H4 (cell line): ENCODE measurements at places on chromosomes 16 and 17. TPM values are rescaled to one million over a fixed set of nuclear protein-coding genes. Genes with fewer than 3 reads are reported as not detected.

- no peak for DNase-seq
Measured at GRCh38 chr17:55242476-55242875, 22.3 kb upstream of the HLF start.

KRTAP2-1 gene
- total RNA-seq: not detected in 2 replicates

DNA sequence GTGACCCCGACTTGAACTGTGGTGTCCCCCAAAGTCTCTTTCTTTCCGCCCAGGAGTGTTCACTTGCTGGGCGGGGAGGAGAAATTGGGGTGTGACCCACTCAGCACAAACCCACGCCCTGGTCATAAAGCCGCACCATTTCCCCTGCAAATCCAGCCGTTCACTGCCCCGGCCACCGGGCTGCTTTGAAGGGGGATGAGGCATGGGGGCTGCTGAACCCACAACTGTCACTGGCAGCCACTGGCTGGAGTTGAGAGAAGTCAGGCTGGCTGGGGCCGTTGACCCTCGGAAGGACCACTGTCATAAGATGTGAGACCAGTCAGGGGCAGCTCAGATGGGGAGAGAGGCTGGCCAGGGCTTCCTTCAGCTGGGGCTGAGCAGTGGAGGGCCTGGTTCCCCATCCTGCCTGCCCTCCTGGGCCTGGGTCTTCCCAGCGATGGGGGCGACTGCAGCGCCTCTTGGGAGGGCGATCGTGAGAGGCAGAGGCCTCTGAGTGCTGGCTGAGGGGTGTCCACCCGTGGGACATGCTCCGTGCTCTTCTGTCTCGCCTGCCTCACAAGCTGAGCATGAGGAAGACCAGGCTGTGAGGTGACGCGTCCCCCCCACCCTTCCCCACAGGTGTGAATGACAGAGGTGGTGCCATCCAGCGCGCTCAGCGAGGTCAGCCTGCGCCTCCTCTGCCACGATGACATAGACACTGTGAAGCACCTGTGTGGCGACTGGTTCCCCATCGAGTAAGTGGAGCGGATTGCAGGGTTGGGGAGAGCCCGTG, 19.5 kb downstream of the C16orf90 start:
- DNase-seq: no peak

OR3A2 gene
- not detected in 2 replicates for total RNA-seq

MED9 gene
- total RNA-seq: 11.9 and 17.5 TPM in 2 replicates

DNA sequence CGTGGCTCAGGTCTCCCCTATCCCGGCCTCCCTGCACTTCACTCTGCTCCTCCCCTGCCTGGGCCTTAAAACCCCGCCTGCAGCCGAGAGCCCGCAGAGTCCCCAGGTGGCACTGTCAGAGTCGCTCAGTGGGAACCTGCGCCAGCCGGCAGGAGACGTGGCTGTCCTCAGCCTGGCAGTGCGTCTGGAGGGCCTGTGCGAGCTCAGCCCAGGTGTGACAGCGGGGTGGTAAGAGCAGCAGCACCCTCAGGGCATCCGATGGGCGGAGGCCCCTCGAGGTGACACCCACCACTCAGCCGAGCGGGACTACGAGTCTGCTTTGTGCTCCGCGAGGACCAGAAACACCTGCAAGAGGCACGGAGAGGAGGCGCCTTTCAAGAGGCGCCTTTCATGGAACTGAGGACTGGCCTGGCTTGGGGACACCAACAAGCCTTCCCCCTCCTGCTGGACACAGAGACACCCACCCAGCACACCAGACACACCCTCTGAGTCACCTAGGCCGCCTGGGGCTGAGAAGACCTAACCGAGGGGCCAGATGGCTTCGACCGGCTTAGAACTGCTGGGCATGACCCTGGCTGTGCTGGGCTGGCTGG, at the start of gene CLDN9:
CLDN9 (plus strand) TSS at position 96 of the 593 bp plus-strand sequence; CDS start at position 536, 440 bp downstream.
- DNase-seq: no peak

GRCh38 chr16:4053301-4053845, 62.9 kb downstream of the ADCY9 start:
- DNase-seq: peak; percentile 62

ATP2A1 gene
- 0.04 TPM in 1 of 2 replicates, not detected in the other for total RNA-seq

DNA sequence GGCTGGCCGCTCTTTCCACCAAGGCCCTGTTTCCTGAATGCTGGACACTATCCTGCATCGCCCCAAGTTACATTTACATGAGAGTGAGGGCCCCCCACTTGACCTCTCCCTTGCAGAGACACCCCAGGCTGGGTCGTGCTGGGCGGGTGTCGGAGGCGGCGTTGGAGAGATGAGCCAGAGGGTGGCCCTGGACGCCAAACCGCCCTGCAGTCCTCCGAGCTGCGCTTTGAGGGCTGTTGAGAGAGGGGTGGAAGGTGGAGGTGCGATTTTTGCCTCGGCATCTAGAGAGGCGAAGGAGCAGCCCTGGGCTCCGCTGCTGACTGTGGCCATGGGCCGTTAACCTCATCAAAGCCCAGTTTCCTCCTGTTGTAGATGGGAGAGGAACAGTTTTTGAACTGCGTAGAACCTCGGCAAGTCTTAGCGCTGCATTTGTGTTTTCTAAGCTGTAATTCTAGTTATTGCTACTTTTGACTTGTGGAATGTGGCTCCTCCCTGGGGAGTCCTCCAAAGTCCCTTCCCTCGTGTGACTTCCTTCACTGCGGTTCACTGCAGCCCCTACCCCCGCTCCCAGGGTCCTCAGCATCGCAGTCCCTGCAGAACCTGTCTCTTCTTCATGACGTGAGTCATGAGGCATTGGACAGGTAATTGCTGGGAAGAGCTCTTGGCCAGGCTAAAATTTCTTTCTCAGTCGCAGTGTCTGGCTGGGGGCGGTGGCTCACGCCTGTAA, 986 bp upstream of the ELOB start:
- no peak for DNase-seq

DNA sequence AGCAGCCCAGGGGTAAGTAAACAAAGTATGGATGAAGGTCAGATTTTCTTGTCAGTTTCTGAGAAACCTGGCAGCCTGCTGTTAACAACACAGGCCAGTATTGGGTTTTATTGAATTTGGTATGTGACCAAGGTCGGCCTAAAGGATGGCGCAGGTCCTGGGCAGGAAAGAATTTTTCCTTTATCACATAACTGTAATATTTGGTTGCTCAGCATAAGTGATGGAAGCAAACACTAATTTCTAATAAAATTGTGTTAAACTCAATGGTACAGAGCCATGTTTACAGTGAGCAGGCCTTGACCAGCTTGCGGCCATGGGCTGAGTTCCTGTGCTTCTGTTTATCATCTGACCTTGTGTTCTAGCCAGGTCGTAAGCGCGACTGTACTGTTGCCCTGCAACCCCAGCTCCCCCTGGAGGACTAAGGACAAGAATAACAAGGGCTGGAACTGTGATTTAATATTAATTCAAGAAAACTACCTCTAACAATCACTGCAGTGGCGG, 10.5 kb downstream of the POLDIP2 start:
- no peak for DNase-seq

- no peak for DNase-seq
Measured at GRCh38 chr17:29146369-29146972, 33.7 kb downstream of the MYO18A start.

GRCh38 chr16:546909-547770, 13.1 kb upstream of the PRR35 start:
- no peak for DNase-seq

MPV17L gene
- total RNA-seq: not detected in 2 replicates

- DNase-seq: no peak
Measured at GRCh38 chr16:50326835-50327465, 41.8 kb downstream of the BRD7 start.
